ENCODE measurements at places on chromosomes 3 and 15. TPM values are rescaled to one million over a fixed set of nuclear protein-coding genes. Genes with fewer than 3 reads are reported as not detected.

GRCh38 chr15:45089712-45090373 is 24.1 kb downstream of the DUOX2 start:
- no peak overlapping the region for H3K4me3 ChIP-seq
- no peaks in the 10 kb centered on the region for H3K4me1 ChIP-seq
- DNase-seq = no peak
- no peak overlapping the region for H3K27ac ChIP-seq

- no peak for DNase-seq
- H3K27ac ChIP-seq = no peak overlapping the region
- H3K36me3 ChIP-seq = no peaks in the 10 kb centered on the region
- peaks cover 3% of the 10 kb centered on the region for H3K27me3 ChIP-seq
Observed at GRCh38 chr3:77038930-77039605, 831 bp upstream of the ROBO2 start.

DNA sequence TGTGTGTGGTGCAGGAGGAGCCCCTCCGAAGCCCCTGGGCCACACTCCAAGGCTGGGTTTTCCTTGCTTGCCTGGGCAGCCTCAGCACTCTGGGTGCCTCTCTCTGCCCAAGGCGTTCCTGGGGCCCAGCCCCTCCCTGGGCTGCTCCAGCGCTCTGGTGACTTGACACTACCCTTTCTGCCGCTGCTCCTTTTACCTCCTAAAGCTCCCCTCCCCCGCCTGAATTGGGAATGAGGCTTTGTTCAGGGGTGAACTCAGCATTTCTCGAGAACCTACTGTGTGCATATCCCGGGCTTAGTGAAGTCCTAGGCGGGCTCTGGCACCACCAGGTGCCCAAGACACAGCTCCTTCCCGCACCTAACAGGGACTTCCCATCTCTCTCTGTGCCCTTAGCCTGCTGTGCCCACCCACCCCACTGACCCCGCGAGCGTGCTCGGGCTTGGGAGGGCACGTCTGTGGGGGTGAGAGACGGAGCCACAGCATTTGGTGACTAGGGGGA is 1.2 kb upstream of the BAHD1 start:
- H3K27ac ChIP-seq = peak overlapping the region; percentile 49
- DNase-seq = no peak
- H3K4me3 ChIP-seq = peak overlapping the region; percentile 99
- H3K36me3 ChIP-seq = no peaks in the 10 kb centered on the region
- H3K4me1 ChIP-seq = peaks cover 52% of the 10 kb centered on the region

Gene TEX55
- total RNA-seq = not detected

Gene EFCC1
- 0.60 TPM for total RNA-seq

Data from heart left ventricle (tissue), 16 donors.